NCI-H2227 treated with DMSO at 0.1 percent for 48 hours (cell line): ENCODE measurements at places on chromosomes 5 and 9.

- DNase-seq = no peak
These were observed 210.9 kb downstream of the FRMD3 start for GRCh38 chr9:83327323-83327722.

GRCh38 chr5:142748568-142749249 is 21.5 kb upstream of the ARHGAP26 start:
- DNase-seq = no peak

- no peak for DNase-seq
These were observed 284.9 kb upstream of the IRX4 start for GRCh38 chr5:2167671-2168070.

- DNase-seq = peak; percentile 8
These were observed 103.4 kb upstream of the RASEF start for GRCh38 chr9:83166372-83166771.

DNA sequence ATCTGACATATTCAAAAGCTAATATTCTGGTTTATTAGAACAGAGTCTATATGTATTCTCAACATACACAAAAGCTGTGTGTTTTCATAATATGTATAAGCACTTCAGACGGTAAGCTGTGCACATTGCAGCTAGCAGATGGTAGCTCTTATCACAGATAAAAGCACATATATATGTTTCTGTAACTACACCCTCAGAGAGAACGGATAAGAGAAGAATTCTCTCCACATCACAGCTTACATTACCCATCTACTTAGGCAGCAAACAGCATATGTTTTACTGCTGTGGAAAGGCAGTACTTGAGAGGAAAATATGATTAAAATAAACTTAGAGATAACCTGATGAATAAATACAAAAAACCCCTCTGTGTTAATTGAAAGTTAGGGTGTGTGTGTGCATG is 450.9 kb upstream of the ZNF608 start:
- DNase-seq = no peak

- DNase-seq = peak; percentile 30
These were observed 156.3 kb downstream of the HMHB1 start for GRCh38 chr5:143968071-143968878.

DNA sequence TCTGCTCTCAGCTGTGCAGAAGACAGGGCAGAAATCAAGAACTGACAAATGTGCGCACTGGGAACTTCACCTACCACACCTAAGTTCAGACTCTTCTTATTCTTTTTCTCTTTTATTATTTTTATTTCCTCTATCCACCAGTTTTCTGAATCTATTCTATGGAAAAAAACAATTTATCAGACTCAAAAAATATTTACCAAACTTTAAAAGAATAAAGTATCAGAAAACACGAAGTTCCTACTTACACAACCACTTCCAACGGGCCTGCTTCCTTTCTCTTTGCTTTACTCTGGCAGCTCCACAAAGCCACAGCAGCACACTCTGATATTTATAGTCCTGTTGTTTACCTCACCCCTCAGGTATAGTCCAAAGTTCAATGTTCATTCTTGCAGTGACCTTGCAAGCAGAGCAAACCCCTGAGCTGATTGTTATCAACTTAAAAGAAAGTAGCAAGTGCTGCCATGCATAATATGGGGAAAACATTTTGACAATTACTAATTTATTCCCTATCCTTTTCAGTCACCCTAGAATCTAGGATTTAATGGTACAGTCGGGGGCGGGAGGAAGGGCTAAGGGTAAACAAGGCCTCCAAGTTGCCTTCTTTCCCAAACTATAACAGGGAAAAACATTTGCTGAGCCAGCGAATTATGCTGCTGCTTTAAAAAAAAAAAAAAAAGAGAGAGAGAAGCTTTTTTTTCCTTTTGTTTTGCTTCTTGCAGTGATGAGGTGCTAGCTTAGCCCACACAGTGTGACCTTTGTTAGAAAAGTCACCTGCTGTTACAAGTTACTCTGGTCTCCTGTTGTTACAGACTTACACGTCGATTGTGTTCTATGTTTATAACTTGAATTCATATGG is at the start of gene SELENOP:
TSS of gene SELENOP (minus strand) at position 302 of the 856 bp plus-strand sequence. CDS start 3,539 bp downstream, outside the sequence.
- DNase-seq = peak; percentile 34

DNA sequence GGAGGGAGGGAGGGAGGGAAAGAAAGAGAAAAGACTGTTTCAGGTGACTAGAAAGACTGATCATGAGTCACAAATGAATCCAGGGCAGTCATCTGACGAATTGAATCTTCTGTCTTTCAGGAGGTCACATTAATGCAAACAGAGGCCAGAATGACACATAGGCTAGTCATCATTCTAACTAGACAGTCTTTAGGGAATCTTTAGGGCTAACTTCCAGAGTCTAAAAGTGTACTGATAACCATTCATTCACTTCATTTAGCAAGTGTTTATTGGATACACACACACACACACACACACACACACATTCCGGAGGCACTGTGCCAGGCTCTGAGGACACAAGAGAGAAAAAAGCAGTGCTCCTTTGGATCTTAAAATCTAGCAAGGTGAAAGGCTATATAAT is 156.7 kb downstream of the EBF1 start:
- DNase-seq = no peak

DNA sequence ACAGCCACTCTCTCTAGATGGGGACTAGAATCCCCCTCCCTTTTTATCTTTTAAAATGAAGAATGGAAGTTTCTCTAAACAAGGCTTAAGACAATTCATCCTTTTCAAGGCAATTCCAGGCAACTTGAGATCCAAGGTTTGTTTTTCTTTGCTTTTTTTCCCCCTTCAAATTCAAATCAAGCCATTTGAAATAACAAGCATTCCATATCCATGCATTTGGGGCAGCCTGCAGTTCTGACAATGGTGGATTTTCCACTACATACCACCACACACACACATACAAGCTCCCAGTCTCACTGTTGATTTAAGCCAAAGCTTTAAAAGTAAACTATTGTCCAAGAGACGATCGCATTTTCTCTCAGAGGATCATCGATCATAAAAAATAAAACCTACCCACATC is 424 bp downstream of the INSYN2B start:
- DNase-seq = no peak

DNA sequence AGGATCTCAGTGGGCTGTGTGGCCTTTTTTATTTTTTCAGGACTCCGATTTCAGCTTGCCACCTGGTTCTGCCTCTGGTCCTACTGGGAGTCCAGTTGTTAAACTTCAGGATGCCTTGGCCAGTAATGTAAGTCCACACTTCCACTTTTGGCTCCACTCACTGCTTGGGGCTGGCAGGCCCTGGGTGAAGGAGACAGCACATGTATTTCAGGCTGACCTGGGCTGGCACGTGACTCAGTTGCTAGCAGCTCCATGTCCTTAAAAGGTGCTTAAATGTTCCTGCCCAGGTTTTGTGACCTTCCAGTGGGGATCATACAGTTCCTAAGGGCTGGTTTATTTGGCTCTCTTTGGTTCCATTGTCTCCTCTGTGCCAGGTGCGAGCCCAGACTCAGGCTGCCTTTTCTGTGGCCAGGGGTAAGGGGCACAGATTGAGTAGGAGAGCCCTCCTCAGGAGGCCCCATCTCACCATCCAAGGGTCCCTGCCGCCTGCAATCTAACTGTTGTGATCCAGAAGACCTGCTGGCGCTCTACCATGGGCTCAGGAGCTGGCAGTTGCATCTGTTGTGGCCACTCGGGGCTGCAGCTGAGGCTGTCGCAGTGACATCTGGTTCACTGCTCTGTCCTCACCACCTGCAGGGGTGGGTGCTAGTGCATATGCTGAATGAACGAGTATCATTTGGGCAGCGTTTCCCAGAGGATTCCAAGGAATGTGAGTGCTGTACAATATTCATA is 19.2 kb upstream of the POMT1 start:
- DNase-seq = no peak

- DNase-seq = no peak
These were observed 174.5 kb upstream of the DAP start for GRCh38 chr5:10935536-10935935.
